Activated T-cell treated with anti-CD3 and anti-CD28 coated beads for 4 hours (primary cell): ENCODE measurements at places on chromosomes 1 and 21.

GRCh38 chr1:149945206-149945605, 8.5 kb upstream of the MTMR11 start:
- DNase-seq = no peak

DNA sequence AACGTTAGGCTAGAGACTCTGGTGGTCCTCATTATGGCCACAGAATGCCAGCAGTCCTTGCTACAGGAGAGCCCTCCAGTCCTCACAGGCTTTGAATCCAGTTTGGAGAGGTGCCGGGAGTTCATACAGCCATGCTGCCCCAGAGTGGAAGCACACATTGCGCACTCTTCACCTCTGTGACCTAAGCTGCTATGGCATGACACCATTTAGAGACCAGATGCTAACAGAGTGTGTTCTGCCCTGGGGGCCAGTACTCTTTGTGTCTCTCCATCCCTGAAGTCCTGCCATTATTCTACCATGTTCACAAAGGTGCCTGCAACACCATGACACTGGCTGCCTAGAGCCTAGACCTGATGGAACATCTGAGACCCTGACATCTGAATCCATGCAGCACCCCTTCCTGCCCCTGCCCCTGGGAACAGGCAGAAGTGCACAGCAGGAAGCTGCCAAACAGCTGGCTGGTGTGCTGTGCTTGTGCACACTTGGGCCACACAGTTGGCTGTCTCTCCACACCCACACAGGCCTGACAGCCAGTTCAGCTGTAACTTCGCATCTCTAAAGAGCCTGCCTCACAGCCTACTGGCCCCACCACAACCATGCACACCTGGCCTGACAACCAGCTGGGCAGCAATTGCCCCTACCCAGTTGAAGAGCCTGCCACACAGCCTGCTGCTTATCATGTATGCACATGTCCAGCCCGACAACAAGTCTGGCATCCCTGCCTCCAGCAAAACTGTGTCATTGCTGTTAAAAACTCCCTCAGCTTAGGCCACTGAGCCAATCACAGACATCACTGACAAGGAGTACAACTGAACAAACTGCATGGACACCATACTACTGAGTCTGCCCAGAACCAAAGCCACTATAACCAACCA, 49.1 kb downstream of the MCOLN2 start:
- no peak for DNase-seq

- DNase-seq = no peak
Measured at GRCh38 chr1:48793863-48794262, 17.2 kb upstream of the BEND5 start.

DNA sequence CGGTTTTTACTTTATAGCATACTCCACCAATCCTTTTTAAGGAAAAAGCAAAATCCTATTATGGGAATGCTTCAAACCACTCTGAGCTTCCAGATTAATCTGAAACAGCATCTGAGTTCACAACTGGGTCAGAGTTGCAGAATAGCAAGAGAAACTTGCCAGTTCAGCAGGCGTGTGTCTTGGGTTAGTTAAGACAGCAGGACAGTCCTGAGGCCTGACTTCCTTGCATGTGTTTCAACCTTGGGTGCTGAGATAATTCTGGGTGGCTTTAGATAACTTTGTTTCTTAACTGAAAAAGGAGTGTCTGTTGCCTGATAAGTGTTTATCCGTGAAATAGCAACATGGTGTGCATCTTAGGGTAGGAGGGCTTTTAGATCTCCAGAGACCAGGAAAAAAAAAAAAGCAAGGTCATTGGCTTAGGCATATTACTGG, 169.2 kb downstream of the DHRS3 start:
- DNase-seq = no peak

DNA sequence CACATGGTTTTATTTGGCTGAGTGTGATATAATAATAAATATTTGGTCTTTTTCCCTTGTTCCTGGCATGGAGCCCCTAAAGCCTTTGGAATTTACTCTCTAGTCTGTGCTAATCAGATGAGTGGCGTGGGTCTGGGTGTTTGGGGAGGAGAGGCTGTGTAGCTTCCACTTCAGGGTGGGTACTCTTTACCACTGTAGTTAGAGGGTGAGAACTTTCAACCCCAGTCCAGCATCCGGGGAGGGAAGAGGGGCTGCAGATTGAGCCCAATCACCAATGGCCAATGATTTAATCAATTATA, 20.0 kb downstream of the USP25 start:
- no peak for DNase-seq

- no peak for DNase-seq
Measured at GRCh38 chr1:116256875-116257274, 116.2 kb upstream of the ATP1A1 start.

GRCh38 chr1:11610629-11611180, 43.5 kb downstream of the FBXO2 start:
- DNase-seq = no peak

DNA sequence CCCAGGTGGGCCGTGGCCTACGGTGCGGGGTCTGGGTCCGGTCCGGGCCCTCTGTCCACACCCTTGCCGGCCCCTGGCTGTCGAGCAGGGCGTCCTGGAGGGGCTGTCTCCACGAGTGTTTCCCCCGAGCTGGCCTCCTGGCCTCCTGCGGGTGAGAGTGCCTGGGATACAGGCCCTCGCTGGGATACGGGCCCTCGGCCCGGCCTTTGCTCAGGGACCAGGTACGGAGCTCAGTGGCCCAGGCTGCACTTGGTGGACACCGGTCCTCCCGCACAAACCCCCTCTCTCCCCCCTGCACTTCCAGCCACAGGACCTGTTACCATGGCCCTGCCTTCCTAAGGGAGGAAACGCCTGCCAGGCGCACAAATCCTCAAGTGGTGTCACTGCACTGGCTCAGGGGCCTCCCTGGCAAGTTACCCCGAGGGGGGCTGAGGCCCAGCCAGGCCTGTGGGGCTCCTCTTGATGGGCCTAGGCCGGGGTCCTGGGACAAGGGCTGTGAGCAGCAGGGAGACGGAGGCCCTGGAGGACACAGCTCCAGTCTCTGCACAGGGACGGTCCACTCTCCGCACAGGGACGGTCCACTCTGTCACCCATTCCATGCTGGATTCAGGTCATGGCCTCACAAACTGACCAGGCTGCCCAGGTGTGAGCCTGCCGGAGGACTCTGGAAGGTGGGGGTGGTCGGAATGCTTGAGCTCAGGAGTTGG, 18.2 kb upstream of the RNF223 start:
- no peak for DNase-seq

DNA sequence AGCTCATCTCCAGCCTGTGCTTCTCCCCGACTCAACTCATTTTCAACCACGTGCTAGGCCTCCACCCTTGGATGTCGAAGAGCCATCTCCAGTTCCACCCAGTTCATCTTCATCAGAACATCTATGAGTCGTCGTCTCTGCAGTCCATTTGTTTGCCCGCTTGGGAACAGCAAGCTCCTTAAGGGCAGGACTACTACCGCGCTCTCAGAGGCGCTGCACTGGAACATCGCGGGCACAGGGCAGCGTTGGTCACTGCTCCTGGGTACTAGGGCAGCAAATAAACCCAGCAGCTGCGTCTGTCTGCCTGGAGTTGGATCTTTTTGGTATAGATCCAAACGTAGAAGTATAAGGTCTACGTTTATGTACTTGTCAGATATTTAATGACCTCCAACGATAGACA, 478 bp upstream of the PRDM2 start:
- DNase-seq = no peak

DNA sequence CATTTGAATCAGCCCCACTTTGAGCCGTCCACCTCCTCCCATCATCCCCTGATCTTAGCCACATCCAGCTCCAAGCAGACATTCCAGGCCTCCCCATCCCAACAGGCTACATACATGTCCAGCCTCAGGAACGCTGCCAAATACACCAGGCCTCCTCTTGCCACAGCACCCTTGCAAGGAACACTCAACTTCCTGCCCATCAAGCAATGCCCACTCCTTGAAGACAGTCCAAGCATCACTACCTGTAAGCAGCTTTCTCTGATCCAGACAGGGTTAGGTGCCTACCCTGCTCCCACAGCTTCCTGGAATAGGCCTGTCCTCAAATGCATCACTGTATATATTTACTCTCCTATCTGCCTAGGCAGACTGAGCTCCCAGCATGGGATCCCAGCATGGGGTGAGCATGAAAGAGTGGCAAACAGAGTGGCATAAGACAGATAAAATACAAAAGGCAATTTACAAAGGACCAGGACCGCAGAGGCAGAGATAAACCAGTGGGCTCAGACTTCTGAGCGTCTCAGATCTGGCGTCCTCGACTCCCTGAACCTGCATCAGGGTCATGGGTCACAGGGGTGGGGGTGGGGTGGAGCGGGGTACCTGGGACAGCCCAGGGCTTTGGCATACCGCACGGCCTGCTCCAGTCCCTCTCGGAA, 816 bp downstream of the HYI start:
- DNase-seq = no peak

DNA sequence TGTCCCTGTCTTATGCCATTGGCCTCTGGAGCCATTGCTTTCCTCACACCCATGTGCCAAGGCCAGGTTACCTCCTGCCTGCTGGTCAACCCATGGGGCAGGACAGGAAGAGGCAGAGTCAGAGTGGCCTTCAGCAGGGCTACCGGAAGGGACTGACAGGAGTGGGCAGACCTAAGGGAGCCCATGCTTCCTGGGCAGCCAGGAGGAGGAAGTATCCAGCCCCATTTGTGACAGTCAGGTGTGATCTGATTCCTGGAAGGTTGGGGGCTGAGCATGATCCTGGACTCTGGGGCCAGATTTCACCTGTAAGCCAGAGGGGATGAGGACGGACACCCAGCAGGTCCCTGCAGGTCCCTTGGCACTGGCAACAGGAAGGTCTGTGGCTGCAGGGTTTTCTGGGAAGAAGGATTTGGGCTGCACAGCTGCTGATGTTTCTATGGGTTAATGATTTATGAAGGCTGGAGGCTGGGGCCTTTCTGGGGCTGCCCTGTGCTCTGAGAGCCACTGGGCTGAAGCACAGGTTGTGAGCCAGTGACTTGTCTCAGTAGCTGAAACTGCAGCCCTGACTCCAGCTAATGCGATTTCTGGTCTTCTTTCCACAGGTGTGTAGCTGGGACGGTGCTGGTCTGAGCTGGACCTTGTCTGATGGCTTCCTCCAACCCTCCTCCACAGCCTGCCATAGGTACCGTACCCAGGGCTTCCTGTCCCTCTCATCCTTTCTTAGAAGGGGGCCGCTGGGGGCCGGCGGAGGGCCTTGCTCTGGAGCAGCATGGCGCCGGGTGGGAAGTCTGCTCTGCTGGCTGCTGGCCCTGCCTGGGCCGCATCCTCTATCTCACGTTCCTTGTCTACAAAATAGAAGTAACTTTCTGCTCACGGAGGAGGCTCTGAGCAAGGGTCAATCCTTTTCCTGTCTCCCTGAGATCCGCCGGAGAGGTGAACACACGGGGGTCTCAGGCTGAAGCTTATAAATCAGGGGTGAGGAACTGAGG, 40.7 kb downstream of the ARHGEF10L start:
- DNase-seq = no peak
